ENCODE measurements at places on chromosomes 13 and 19.

DNA sequence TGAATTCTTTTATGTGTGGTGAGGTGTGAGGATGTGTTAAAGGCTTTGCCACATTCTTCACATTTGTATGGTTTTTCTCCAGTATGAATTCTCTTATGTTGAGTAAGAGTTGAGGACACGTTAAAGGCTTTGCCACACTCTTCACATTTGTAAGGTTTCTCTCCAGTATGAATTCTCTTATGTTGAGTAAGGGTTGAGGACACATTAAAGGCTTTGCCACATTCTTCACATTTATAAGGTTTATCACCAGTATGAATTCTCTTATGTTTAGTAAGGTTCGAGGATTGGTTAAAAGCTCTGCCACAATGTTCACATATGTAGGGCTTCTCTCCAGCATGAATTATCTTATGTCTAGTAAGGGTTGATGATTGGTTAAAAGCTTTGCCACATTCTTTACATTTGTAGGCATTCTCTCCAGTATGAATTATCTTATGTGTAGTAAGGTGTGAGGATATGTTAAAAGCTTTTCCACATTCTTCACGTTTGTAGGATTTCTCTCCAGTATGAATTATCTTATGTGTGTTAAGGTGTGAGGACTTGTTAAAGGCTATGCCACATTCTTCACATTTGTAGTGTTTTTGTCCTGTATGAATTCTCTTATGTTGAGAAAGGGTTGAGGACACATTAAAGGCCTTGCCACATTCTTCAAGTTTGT, 27.1 kb downstream of the ZNF724 start:
- DNase-seq = no peak

DNA sequence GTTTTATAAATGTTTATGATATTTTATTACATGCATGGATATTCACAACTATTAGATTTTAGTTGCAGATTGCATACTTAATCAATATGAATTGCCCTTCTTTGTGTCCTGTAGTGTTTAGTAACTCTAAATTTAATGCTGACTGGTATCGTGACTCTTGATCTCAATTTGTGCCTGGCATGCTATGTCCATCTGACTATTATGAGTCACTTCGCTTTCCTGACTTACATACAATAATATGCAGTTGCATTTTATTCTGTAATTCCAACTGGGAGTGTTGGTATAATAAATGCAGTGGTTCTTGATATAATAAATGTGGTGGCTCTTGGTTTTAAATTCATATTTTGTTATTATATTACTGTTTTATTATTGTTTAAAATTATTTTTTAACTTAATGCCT, 277.5 kb downstream of the LIG4 start:
- DNase-seq = no peak

DNA sequence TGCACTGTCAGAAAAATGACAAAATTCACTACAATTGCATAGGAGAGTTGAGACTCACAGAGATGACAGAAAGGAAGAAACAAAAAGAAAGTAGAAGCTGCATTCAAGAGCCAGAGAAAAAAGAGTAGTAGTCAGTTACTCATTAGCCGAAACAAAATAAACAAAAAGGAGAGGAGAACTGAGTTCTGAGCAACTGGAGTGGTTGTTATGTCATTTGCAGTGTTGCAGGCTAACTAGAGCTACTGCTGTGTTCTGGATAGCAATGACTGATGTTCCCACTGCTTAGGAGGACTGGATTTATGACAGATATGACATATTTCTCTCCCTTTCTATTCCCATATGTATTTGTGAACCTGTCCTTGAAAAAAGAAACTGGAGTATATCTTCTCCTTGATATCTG, 482.6 kb downstream of the RFC3 start:
- DNase-seq = no peak

DNA sequence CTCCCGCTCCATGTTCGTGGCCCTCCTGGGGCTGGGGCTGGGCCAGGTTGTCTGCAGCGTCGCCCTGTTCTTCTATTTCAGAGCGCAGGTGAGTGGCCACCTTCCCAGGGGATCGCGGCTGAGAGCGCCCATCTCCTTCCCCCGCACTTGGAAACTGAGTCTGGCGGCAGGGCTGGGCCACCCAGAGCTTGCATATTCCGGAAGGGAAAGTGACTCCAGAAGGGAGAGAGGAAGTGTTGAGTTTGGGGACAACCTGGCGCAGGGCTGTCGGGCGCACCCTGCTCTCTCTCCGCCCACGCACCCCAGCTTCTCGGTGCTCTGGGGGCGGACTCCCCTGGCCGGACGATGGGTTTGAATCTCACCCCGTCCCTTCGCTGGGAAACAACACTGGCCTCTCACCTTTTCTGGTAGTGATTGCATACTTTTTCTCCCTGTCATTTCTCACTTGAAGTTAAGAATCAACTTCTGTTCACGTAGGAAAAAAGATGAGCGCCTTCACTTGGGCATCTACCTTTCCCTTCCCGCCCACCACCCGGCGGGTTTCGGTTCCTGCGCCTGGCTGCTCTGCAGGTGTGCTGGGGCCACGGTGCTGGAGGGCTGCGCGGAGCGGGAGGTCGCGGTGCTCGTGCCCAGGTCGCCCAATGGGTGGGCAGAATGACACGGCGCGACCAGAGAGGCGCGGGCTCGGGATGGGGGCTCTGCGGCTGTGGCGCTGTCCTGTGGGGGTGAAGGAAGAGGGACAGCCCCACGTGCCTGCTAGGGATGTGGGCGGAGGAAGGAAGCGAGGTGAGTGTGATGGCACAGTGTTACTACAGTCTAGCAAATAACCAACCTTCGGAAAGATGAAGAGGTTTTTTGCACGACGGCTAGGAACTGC, 721 bp downstream of the TNFSF11 start:
- no peak for DNase-seq

DNA sequence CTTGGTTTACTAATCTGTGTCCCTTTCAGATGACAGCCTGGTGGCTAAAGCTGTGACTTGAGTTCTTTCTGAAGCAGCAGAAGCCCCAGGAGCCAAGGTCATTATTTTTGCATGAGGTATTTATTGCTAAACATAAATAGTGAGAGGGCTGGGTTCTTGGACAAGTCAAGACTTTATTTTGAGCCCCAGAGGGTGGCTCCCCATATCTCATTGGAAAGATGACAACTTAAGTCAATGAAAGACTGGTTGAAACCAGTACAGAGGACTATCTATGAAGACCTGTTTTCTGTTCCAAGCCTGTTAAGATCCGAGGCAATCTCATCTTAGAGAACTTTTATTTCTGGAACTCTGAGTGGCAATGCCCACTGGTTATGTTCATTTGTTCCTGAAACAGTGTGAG, 14.4 kb upstream of the ERICH6B start:
- no peak for DNase-seq

GRCh38 chr13:30607908-30608307, 9.8 kb upstream of the USPL1 start:
- no peak for DNase-seq

Measured in uterus (tissue), 4 donors.